ENCODE measurements at places on chromosomes 5 and 9.

- DNase-seq = no peak
Observed at GRCh38 chr9:114962809-114963208, 32.4 kb upstream of the TNFSF8 start.

GRCh38 chr5:151219789-151220188 lies 4.1 kb downstream of the CCDC69 start:
- no peak for DNase-seq

DNA sequence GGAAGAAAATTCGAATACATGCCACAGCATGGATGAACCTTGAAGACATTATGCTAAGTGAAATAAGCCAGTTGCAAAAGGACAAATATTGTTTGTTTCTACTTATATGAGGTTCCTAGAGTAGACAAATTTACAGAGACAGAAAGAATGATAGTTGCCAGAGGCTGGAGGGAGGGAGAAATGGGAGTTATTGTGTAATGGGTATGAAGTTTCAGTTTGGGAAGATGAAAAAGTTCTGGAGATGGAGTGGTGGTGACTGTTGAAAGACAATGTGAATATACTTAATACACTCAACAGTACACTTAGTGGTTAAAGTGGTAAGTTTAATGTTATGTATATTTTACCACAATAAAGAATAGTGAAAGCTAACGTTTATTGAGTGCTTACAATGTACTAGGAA lies 99.6 kb upstream of the SLC44A1 start:
- DNase-seq = no peak

- DNase-seq = no peak
Observed at GRCh38 chr5:168851902-168852321, 272.7 kb upstream of the PANK3 start.

- DNase-seq = no peak
Observed at GRCh38 chr5:33855396-33855795, 36.4 kb downstream of the ADAMTS12 start.

GRCh38 chr5:10711562-10711961 lies 49.5 kb downstream of the DAP start:
- DNase-seq = no peak

DNA sequence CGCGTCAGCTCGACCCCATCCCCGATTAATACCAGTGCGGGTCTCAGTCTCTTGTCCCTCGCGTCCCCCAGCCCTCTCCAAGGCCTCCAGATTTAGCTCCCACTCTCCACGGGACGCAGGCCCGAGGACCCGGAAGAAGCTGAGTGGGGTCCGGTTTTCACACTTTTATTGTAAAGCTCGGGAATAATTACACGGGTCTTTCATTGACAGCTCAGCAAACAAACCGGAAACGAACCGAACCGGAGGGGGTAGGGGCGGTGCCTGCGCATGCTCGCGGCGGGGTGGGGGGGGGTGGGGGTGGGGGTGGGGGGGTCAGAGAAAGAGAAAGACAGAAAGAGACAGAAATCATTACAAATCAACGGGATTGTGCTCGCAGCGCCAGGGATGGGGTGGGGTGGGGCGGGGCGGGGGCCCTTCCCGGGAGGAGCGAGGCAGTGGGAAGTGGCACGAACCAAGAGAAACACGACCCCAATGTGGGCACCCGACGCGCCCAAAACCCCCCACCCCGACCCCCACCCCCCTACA lies 27.9 kb downstream of the PCDH1 start:
- no peak for DNase-seq

DNA sequence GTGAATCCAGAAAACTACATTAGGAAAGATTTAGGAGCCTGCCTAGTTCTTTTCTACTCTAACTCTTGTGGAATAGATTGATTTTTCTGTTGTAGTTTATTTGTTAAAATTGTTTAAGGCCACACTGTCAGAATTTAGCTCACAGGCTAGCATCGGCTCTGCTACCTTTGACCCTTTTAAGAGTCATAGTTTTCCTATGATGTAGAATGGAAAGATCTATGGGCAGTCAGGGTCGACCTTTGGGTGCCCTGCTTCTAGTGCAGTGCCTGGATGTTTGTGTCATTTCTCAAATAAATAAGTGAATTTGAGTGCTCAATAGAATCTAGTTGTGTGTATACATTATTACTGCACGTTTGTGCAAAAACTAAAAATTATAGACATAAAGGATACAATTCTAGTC lies 38.7 kb downstream of the BASP1 start:
- no peak for DNase-seq

DNA sequence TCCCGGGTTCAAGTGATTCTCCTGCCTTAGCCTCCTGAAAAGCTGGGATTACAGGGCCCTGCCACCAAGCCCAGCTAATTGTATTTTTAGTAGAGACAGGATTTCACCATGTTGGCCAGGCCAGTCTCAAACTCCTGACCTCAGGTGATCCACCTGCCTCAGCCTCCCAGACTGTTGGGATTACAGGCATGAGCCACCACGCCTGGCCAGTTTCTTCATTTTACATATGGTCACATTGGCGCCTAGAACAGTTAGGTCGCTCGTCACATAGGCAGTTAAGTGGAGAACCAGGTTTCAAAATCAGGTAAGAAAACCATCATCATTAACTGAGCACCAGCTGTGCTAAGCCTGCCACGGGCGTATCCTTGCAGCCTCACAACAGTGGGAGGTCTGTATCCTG lies 36.1 kb downstream of the OLFML2A start:
- no peak for DNase-seq

DNA sequence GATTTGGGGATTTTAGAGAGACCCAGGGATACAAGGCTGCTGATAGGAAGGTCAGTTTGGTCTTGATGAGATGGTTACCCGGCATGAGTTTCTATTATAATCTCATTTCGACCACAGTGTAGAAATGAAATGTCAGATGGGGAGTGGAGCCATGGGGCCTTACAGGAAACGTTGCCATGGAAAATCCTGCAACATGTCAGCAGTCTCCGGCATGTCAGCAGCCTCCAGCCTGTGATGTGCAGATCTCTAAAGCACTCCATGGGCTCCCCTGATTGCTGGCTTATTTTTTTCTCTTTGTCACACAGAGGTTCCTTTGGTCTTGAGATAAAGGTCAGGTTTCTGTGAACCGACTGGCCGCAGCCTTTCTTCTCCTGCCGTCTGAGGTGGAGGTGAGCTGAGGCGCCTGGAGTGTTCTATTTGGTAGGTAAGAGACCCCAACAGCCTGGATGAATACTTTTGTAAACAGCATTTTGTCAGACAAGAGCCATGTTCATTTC lies 208.7 kb upstream of the DAP start:
- no peak for DNase-seq

DNA sequence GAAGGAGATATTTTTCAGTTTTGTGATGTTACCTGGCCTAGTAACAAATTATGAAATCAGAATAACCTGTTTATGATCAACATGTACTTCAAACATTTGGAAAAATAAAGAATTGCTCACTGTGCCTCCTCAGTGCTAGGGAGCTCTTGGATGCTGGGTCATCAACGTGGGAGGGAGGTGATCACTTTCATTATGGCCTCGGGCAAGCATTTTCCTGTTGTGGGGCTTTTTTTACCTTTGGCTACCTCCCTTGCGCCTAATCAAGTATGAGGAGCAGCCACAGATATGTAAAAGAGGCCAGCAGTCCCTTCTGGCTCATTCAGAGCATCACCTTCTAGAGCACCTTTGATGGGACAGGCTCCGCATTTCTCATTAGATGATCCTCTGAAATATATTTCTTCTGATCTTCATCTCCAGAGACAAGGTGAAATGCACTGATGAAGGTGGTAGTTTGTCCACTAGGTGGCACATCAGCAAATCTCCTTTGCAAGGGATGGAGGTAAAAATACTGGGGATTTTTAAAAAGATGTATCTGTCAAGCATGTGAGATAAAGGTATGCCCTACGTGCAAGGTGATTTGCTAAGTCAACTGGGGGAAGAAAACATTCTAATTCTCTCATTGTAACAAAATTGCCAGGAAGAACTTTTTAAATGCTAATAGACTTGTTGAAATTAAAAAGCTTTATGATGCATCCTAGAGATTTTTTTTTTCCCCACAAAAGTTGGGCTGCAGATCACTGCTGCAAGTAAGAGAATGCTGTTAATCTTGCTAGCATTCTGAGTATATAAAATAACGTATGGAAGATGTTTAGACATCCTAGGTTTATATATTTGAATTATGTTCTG lies 218.2 kb downstream of the MAST4 start:
- DNase-seq = no peak

DNA sequence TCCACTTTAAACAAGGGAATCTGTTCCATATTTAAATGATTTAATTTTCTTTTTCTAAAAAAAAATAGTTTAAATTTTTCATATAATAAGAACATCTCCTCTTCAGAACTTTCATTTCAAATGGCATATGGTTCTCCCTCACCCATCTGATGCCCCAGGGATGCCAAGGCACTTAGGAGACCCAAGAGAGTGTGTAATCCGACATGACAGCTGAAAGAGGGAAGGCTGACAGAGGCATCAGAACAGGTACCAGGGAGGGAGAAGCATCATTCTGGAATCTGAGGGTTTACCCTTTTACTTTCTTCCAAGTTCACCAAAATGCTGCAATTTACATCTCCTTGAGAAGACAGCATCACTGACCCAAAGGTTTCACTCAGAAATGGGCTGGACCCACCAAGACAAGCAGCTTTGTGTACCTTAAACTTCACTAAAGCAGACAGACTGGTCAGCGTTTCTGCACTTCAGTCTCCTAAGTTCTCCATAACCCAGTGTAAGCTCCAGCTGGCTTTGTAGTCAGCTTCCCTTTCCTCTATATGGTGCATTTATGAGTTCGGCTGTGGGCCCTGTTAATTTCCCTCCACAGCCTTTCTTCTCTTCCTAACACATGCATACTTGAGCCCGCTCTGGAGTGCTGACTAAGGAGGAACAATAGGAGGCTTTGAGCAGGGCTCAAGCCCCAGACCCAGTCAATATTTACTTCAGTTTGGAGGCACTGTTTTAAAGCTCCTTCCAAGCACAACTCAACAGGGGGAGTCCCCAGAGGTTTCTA lies 17.7 kb downstream of the EFNA5 start:
- no peak for DNase-seq

DNA sequence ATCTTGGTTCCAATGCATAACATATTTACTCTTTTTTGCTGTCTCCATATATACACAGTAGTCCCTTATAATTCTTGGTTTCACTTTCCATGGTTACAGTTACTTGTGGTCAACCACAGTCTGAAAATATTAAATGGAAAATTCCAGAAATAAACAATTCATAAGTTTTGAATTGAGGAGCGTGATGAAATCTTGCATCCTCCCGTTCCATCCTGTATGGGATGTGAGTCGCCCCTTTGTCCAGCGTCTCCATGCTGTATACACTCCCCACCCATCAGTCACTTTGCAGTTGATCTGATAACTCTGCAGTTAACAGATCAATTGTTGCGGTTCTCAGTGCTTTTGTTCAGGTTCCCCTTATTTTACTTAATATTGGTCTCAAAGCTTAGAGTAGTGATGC lies 11.5 kb upstream of the FAF2 start:
- DNase-seq = no peak

- no peak for DNase-seq
Observed at GRCh38 chr9:2486988-2487387, 134.6 kb upstream of the VLDLR start.

DNA sequence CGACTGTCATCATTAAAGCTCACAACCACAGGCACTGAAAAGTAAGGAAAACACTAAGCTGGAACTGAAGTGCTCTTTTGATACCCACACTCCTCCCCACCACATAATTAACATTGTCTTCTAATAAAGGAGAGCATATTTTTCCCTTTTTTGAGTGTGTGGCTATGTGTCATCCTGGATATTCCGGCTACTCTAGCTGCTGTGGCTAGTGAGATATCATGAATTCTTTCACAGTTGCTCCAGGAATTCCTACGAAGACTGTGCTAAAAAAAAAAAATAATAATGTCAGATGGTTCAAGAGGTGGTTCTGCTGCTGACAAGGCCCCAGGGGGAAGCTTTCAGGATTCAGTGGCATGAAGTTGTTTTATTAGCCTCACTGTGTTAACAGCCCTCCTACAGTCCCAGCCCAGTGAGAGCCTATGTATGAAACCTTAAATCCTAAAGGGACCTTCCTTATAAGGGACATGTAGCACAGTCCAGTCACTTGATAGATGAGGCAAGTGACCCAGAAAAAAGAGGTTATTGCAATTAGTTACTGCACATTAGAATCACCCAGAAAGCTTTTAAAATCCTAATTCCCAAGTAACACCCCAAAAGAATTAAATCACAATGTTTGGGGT lies 46.6 kb downstream of the TMEM252 start:
- no peak for DNase-seq

DNA sequence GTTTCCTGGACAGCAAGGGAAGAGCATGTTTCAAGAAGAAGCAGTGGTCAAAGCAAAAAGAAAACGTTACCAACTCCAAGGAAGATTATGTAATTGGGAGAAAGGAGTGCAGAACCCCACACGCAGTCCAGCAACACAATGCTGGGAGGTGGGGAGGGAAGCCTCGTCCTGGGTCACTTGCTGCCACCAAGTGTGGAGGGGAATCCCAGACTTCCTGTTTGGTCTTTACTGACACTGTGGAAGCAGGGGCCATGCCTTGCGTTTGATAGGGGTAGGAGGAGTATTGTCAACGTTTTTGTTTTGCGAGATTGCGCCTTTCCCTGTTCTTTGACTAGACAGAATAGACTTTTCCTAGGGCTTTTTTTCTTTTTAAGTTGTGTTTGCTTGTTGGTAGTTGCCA lies 421.0 kb downstream of the KDM4C start:
- no peak for DNase-seq

DNA sequence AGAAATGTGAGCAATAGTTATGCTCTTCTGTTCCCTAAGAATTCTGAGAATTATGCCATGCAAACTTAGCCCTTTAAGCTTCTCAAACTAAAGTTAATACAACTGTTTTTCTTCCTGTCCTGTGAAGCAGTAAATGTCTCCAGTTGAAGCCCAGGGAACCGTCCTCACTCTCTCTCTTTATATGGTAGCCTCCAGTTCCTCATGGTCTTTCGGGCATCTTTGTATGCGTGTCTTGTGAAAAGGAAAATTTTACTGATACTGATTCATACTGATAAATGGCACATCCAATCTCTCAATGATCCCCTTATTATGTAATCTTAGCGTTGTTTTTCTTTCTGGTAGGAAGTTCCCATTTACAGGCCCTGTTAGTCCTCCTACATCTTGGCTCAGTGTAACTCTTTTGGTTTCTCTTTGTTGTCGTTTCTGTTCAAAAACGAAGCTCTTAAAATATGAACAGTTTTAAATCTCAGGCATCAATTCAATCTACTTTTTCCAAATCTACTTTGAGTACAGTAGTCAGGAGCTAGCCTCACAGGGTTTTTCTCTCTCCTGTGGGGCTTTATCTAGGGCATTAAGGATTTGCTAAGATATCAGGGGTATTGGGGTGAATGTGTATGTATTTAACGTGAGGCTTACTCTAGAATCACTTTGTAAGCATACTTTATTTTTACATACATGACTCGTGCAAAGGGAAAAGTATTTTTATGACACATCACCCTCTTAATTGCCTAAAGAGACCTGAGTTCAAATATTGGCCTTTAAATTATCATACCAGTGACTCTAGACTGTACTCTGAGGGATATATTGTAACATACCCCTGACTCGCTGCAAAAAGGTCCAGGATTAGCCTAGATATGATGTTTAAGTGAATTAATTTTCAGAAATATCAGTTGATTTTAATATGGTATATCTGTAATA lies 258.0 kb downstream of the NR3C1 start:
- no peak for DNase-seq

GRCh38 chr5:156473269-156473908 lies 146.4 kb downstream of the SGCD start:
- DNase-seq = no peak
